ENCODE measurements at places on chromosomes 11 and 22. TPM values are rescaled to one million over a fixed set of nuclear protein-coding genes. Genes with fewer than 3 reads are reported as not detected.

GRCh38 chr11:117979481-117980211 lies 6.5 kb upstream of the IL10RA start:
- H3K4me3 ChIP-seq, result no peak overlapping the region
- DNase-seq, result no peak
- no peak overlapping the region for H3K27ac ChIP-seq
- no peaks in the 10 kb centered on the region for H3K4me1 ChIP-seq

DNA sequence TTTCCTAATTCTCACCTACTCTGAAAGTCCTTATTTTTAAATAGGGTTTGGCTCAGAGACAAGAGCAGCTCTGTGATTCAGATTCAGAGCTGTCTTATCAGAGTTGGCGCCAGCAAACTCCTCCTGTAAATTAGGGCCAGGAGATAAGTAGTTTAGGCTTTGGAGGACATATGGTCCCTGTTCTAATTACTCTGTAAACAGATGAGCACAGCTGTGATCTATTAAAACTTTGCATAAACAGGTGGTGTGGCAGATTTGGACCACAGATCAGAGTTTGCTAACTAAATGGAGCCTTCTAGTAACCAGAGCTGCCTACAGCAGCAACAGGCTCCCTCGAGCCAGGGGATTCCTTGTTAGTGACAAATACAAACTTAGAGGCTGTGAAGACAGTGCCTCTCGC lies 27.9 kb downstream of the YPEL1 start:
- peaks cover 5% of the 10 kb centered on the region for H3K36me3 ChIP-seq
- H3K27me3 ChIP-seq, result no peaks in the 10 kb centered on the region
- no peaks in the 10 kb centered on the region for H3K4me1 ChIP-seq
- H3K4me3 ChIP-seq, result no peak overlapping the region

- H3K27me3 ChIP-seq, result no peaks in the 10 kb centered on the region
- no peaks in the 10 kb centered on the region for H3K4me1 ChIP-seq
- H3K4me3 ChIP-seq, result no peak overlapping the region
- H3K27ac ChIP-seq, result no peak overlapping the region
These were observed 58.9 kb upstream of the ARHGAP32 start for GRCh38 chr11:129251067-129251466.

JHY gene
- total RNA-seq, result 0.79 TPM

NRIP3 gene
- total RNA-seq, result 4.2 TPM

MRTFA gene
- 44.4 TPM for total RNA-seq
